ENCODE measurements at places on chromosomes 2 and 18.

DNA sequence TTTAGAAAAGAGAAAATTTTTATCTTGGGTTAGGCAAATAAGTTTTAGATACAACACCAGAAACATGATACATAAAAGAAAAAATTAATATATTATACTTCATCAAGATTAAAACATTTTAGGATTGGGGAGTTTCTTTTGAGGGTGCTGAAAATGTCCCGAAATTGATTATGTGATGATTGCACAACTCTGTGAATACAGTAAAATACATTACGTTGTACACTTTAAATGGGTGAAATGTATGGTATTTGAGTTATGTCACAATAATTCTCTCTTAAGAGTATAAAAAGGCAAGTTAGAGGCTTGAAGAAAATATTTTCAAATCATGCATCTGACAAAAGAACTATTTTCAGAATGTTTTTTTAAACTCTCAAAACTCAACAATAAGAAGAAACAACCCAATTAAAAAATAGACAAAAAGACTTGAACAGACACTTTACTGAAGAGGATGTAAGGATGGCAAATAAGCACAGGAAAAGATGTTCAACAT lies 36.2 kb upstream of the INO80C start:
- DNase-seq: no peak

DNA sequence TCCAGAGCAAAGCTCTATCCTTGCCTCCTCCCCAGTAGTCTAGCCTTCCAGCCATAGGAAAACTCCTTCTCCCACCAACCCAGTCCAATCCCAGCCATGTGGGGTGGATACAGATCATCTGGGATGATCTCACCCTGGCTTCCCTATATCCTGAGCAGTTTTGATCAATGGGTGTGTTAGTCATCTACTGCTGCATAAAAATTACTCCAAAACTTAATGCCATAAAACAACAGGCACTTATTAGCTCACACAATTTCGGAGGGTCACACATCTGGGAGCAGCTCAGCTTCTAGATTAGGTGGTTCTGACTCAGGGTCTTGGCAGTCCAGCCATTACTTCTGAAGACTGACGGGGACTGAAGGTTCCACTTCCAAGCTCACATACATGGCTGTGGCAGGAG lies 190.4 kb downstream of the SPP2 start:
- no peak for DNase-seq

GRCh38 chr18:62250475-62250874 lies 63.4 kb downstream of the RELCH start:
- DNase-seq: no peak

DNA sequence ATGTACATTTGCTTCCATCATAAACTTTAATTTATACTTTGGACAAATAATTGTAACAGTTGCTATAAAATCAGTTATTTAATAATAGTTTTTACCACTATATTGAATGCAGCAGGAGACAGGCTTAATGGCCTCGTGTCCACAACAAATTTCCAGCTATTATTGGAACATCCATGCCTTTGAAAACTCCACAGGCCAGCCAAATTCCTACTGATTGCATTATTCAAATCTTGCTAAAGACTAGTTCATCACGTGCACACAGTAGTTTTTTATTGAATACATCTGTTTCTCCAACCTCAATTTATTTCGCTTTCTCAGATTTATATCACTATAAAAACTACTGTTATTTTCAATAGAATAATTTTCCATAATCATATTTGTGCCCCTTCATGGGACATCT lies 18.4 kb upstream of the PTPRM start:
- DNase-seq: no peak

DNA sequence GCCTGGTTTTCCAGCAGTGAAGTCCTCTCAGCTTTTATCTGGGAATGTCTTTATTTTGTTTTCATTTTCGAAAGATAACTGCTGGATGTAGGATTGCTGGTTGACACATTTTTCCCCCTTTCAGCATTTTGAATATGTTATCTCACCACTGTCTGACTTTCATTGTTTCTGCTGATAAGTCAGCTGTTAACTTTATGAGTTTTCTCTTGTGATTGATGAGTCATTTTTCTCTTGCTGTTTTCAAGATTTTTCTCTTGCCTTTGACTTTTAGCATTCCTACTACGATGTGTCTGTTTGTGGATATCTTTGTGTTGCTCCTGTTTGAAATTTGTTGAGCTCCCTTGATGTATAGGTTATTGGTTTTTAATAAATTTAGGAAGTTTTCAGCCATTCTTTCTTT lies 85.5 kb downstream of the AGPS start:
- DNase-seq: no peak

GRCh38 chr18:10038268-10038667 lies 124.5 kb downstream of the VAPA start:
- no peak for DNase-seq

- DNase-seq: no peak
These were observed 81.9 kb upstream of the ZNF397 start for GRCh38 chr18:35158728-35159450.

DNA sequence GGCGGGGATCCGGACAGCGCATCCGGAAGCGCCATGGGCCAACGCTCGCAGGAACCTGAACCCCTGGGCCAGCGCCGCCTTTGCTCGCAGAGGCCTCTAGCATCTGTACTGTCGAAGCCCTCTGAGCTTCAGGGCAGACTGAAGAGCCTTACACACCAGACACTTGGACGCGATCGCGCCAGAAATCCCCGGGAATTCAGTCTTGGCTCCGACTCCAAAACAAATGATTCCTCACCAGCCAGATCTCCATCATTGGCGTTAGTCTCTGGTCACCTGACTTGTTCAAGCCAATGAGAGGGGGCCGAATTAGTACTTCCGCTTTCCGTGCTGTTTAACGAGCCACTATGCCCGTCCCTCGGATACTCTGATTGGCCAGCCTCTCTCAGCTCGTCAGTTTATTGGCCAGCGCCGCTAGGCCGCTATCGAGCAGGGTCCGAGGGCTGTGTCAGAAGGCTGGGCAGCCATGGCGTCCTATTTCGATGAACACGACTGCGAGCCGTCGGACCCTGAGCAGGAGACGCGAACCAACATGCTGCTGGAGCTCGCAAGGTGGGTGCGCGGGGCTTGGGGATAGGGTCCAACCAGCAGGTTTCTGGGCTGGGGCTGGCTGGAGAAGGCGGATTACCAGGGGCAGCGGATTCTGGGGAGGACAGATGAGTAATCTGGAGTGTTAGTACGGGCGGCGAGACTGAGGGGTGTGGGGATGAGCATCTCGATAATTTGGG lies at the start of gene RNF181:
RNF181 (plus strand) TSS at position 445 of the 725 bp plus-strand sequence; CDS start at position 464, 19 bp downstream.
- peak; percentile 96 for DNase-seq

DNA sequence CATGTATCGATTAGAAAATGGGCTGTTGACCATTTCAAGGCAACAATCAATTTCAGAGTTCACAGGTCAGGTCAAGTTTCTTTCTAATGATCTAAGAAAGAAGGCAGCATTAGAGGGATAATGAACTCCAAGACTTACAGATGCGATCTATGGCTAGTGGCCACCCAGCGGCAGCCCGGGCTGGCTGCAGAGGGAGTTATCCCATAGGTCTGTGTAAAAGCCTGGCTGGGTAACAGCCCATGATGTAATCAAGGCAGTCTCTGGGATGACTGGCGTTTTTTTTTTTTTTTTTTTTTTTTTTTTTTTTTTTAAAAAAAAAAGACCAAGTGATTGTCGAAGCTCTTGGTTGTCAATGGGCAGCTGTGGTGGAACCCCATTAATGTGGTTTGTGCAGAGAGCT lies 171.1 kb upstream of the SKOR2 start:
- DNase-seq: no peak

DNA sequence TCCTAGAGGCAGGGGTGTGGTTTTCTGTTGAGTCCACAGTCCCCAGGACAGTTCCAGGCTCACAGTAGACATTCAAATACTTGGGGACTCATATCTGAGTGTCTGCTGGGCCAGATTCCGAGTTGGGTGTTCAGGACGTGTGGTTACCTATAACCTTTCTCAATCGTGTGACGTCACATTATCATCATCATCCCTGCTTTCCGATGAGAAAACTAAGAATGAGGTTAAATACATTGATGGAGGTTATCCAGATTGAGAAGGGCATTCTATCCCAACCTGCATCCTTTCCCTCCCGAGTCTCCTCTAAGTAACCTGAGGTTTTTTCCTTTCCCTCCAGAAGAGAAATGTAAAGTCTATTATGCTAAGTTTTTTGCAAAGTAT lies 204.6 kb downstream of the MGAT5 start:
- no peak for DNase-seq

GRCh38 chr2:184359379-184359778 lies 238.9 kb upstream of the ZNF804A start:
- DNase-seq: no peak

- DNase-seq: no peak
These were observed 178.3 kb upstream of the DSEL start for GRCh38 chr18:67694787-67695186.

GRCh38 chr2:144161061-144161460 lies 358.9 kb downstream of the ZEB2 start:
- no peak for DNase-seq

DNA sequence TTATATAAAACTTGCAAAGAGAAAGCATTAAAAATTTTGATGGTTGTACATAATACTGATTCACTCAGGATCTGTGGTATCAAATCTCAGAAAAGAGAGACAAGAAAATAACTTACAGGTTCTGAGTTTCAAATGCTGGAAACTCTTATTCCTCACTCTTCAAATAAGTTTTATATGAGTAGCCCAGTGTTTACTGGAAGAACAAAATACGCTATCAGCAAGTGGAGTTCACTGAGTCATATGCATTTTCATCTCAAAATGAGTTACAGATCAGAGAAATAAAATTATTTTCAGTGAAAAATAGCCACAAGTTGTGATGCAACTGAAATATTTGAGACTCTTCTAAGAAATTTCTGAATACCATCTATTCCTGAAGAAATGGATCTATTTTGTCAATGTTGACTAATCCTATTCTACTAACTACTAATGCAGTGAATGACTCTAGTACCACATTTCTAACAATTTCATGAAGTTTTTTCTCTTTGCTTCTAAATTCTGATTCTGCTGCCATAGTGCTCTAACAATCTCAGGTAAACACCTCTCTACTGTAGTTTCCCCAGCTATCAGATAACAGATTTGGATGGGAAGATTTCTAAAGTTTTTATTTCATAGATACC lies 391.7 kb downstream of the ZEB2 start:
- DNase-seq: no peak

GRCh38 chr2:168559187-168559586 lies 103.1 kb downstream of the CERS6 start:
- DNase-seq: no peak

- DNase-seq: no peak
These were observed 1022.4 kb downstream of the TMEM182 start for GRCh38 chr2:103784261-103784660.

- DNase-seq: no peak
These were observed 155.5 kb downstream of the CD8B2 start for GRCh38 chr2:106642679-106643078.

GRCh38 chr18:61972389-61973264 lies 79.8 kb upstream of the RNF152 start:
- no peak for DNase-seq

- DNase-seq: no peak
These were observed 96.5 kb downstream of the ZFP36L2 start for GRCh38 chr2:43129676-43130547.

DNA sequence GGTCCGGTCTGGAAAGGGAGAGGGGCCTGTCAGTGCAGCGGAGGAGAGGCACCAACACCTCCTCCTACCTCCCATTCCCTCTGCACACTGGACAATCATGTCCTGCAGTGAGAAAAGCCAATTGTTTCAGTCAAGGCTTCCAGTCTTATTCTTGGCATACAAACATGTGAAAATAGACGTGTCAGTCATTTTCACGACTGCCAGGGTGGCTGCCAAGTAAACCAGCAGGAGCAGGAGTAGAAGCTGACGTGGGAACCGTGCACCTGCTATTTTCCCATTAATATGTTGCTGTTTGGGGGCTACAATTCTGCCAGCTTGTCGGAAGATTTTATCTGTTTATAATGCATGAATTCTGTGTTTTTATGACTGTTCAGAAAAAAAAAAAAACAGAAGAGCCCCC lies 202.3 kb downstream of the SPP2 start:
- DNase-seq: no peak

DNA sequence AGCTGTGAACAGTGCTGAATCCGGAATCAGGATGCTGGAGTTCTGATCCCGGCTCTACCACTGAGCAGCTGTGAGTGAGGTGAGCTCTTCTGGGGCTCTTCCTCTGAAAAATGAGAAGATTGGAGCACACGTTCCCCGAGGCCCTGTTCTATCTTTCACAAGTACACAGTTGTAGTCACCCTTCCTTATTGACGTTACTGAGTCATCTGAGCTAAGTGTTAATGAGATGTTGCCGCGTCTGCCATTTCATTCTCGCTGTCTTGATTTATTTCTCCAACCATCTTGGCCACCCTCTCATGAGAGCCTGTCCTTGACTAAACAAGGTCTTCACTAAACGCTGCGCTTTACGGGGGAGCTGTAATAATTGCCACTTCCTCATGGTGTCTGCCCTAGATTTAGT lies 31.9 kb upstream of the EFR3B start:
- DNase-seq: no peak

DNA sequence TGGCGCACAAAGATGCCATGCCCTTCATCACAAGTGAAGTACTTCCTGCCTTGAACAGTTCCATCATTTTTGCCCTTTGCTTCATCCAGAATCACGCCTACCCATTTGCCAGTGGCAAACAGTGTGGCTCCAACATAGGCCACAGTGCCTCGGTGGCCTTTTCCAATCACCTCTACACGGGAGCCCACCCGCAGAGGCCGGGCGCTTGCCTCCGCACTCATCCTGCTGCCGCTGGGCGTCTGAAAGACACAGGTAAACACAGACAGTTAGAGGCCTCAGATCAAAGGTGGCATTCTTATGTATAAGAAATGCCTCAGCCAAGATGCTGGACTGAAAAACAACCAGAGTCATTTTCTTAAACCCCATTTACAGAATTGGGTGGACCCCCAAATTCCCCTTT lies 2.1 kb downstream of the DCTN1 start:
- DNase-seq: no peak

- peak; percentile 7 for DNase-seq
These were observed 40.9 kb downstream of the ADD2 start for GRCh38 chr2:70726947-70727725.

GRCh38 chr2:9388199-9388681 lies 35.1 kb downstream of the ITGB1BP1 start:
- no peak for DNase-seq

GRCh38 chr18:3985020-3985419 lies 470.1 kb downstream of the DLGAP1 start:
- no peak for DNase-seq

GRCh38 chr18:25883091-25883490 lies 207.3 kb downstream of the SS18 start:
- DNase-seq: no peak

DNA sequence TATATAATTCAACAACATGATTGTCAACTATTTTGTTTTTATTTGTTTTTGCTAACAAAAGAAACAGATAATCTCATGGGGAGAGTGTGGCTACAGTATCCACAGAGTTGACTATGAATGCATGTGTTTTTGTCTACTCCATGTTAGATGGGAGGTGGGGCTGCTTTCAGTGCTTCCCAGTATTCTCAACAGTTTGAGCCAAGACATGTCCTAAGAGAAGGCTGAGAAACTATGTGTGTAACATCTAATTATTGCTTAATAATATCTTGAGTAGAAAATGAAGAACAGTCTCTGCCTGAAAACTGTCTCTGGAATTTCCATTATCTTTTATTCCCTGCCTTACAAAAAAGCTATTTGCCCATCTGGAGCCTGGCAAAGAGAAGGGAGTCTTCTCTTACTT lies 178.8 kb upstream of the MMADHC start:
- no peak for DNase-seq

GRCh38 chr2:148888986-148889385 lies 14.0 kb downstream of the KIF5C start:
- no peak for DNase-seq

GRCh38 chr18:33467531-33467930 lies 27.0 kb upstream of the CCDC178 start:
- DNase-seq: no peak
